ENCODE measurements at places on chromosomes 11 and 22.

DNA sequence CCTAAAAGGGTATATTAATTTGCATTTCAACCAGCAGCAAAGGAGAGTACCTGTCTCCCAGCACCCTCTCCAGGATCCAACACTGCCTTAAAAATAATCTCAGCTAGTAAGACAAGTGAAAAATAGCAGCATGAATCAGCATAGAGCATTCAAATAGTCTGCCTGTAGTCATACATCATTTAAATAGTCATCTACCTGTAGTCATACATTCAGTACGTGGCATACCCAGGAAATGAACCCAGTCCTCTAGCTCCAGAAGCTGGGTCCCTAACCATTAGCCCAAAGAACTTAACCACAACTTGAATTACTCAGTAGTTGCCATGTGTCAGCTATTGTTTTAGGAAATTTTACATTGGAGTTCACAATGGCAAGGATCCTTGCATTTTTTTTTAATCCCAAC is 9.3 kb downstream of the TENM4 start:
- no peaks in the 10 kb centered on the region for H3K27me3 ChIP-seq
- no peaks in the 10 kb centered on the region for H3K36me3 ChIP-seq
- no peak overlapping the region for H3K4me3 ChIP-seq
- no peak for DNase-seq

DNA sequence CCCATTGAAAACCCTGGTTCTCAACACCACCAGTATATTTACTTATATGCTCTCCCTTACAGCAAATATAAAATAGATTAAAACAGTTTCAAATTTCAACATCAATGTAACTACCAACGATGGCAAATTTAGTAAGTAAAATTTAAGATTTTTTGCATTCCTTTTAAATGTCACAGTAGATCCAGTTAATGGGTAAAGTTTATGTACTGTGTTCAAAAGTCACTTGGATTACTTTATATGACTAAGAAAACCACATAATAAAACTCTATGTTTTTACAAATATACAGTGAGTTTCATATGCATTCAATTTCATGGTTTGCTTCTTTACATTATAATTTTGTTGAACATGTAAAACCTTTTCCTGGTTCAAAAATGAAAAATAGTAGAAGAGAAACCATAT is 364.6 kb downstream of the AASDHPPT start:
- H3K4me3 ChIP-seq, result no peak overlapping the region
- no peaks in the 10 kb centered on the region for H3K27me3 ChIP-seq
- H3K36me3 ChIP-seq, result no peaks in the 10 kb centered on the region
- H3K27ac ChIP-seq, result no peak overlapping the region
- H3K4me1 ChIP-seq, result no peaks in the 10 kb centered on the region

DNA sequence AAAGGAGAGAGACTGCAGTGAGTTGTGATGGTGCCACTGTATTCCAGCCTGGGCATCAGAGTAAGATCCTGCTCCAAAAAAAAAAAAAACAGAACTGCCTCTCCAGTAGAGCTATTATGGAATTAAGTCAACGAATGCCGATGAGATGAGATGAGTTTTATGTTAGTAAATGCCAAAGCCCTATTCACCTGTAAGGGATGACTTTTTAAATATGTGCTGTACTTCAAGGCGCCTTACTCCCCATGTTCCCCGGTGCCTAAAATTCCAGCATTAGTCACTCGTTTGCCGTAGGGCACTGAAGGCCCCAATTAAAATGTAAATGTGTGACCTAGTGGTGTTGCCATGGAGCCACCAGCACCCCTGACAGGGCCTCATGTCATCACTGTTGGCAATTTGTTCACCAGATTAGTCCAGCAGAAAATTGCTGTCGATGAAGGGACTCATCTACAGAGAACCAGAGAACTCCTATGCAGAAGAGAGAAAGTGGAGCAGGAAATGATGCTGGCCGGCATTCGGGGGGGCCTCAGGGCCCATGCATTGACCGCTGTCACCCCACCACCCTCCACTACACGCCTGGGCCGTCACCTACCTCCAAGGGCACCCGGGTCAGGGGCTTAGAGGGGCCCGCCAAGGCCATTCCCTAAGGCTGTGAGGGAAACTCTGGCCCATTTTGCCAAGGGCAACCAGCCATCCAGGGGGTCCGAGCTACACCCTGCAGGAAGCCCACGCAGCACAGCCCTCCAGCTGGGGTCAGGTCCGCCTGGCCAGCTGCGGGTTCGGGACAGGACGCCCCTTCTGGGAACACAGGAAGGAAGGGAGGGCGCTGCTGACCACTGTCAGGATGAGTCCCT is 17.8 kb downstream of the LIF start:
- H3K27ac ChIP-seq, result no peak overlapping the region
- H3K4me1 ChIP-seq, result no peaks in the 10 kb centered on the region
- H3K27me3 ChIP-seq, result no peaks in the 10 kb centered on the region
- H3K4me3 ChIP-seq, result no peak overlapping the region

- DNase-seq, result peak; percentile 23
- H3K4me3 ChIP-seq, result peak overlapping the region; percentile 75
- no peaks in the 10 kb centered on the region for H3K27me3 ChIP-seq
- H3K27ac ChIP-seq, result peak overlapping the region; percentile 93
- H3K4me1 ChIP-seq, result peaks cover 29% of the 10 kb centered on the region
Observed at GRCh38 chr11:9758637-9759518, 95.0 kb downstream of the SWAP70 start.

DNA sequence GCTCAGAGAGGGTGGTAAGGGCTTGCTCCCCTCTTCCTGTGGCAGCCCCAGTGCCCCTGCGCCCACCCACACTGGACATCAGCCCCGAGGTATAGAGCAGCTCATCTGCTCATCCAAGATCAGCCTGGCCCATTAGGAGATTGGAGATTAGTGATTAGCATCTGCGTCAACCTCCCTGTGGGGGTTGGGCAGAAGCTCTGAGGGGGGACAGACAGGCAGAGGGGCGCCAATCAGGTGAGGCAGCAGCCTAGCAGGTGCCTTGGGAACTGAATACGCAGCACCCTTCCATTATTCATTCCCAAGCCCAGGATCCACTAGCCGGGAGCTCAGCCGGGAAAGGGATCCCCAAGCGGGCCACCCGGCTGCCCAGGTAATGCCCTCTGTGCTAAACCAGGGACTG is 11.0 kb downstream of the SMTN start:
- H3K4me3 ChIP-seq, result no peak overlapping the region
- peaks cover 19% of the 10 kb centered on the region for H3K4me1 ChIP-seq
- peaks cover 83% of the 10 kb centered on the region for H3K36me3 ChIP-seq
- DNase-seq, result no peak
- peak overlapping the region; percentile 73 for H3K27ac ChIP-seq
- no peaks in the 10 kb centered on the region for H3K27me3 ChIP-seq

- H3K27me3 ChIP-seq, result no peaks in the 10 kb centered on the region
- no peak for DNase-seq
- no peak overlapping the region for H3K4me3 ChIP-seq
- peaks cover 57% of the 10 kb centered on the region for H3K36me3 ChIP-seq
Observed at GRCh38 chr11:1478011-1478410, 8.6 kb downstream of the MOB2 start.

- H3K4me3 ChIP-seq, result no peak overlapping the region
- H3K27ac ChIP-seq, result no peak overlapping the region
- no peaks in the 10 kb centered on the region for H3K36me3 ChIP-seq
- DNase-seq, result no peak
- no peaks in the 10 kb centered on the region for H3K4me1 ChIP-seq
- no peaks in the 10 kb centered on the region for H3K27me3 ChIP-seq
Observed at GRCh38 chr22:30452861-30453260, 19.0 kb downstream of the SEC14L3 start.

DNA sequence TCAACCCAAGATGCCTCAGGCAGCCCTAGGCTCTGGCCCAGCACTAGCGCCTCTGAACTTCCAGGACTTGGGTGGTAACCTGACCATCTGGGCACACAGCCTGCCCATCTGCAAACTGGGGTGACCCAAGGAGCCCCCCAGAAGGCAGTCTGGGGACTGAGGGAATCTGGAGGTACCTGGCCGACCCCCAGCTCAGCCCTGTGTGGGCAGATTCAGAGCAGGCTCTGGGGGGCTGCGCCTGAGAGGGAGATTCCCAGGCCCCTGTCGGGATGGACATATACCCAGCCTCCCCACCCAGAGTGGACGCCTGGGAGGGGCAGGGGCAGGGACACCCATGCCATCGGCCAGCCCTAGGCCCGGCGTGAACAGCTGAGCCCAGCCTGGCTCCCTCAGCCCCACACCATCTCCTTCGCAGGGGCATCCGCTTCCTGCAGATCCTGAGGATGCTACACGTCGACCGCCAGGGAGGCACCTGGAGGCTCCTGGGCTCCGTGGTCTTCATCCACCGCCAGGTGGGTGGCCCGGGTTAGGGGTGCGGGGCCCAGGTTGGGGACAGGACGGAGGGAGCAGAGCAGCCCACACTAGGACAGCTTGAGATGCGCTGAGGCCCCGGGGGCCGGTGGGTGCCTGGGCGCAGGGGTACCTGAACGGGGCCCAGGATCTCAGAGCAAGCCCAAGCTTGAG is 126.9 kb downstream of the KCNQ1 start:
- no peaks in the 10 kb centered on the region for H3K36me3 ChIP-seq
- no peaks in the 10 kb centered on the region for H3K4me1 ChIP-seq
- no peak overlapping the region for H3K4me3 ChIP-seq
- no peak overlapping the region for H3K27ac ChIP-seq
- DNase-seq, result no peak

- no peaks in the 10 kb centered on the region for H3K36me3 ChIP-seq
- DNase-seq, result no peak
- H3K27ac ChIP-seq, result no peak overlapping the region
- no peaks in the 10 kb centered on the region for H3K4me1 ChIP-seq
- H3K27me3 ChIP-seq, result no peaks in the 10 kb centered on the region
- no peak overlapping the region for H3K4me3 ChIP-seq
Observed at GRCh38 chr11:133811850-133812685, 33.2 kb downstream of the SPATA19 start.

- H3K27ac ChIP-seq, result peak overlapping the region; percentile 70
- no peaks in the 10 kb centered on the region for H3K36me3 ChIP-seq
- no peaks in the 10 kb centered on the region for H3K27me3 ChIP-seq
- H3K4me3 ChIP-seq, result peak overlapping the region; percentile 36
- no peak for DNase-seq
Observed at GRCh38 chr11:10864688-10865087, 6.8 kb upstream of the ZBED5 start.

Measured in thoracic aorta (tissue), 2 donors.